Activated T-cell treated with anti-CD3 and anti-CD28 coated beads for 4 hours (primary cell): ENCODE measurements at places on chromosomes 7 and 10.
A peak's percentile ranks its signal among the peaks of the same experiment; 100 is the strongest.

GRCh38 chr7:116161728-116162127 lies 48.6 kb upstream of the TES start:
- no peak for DNase-seq

GRCh38 chr10:128855618-128856428 lies 611.2 kb upstream of the MGMT start:
- DNase-seq: no peak

DNA sequence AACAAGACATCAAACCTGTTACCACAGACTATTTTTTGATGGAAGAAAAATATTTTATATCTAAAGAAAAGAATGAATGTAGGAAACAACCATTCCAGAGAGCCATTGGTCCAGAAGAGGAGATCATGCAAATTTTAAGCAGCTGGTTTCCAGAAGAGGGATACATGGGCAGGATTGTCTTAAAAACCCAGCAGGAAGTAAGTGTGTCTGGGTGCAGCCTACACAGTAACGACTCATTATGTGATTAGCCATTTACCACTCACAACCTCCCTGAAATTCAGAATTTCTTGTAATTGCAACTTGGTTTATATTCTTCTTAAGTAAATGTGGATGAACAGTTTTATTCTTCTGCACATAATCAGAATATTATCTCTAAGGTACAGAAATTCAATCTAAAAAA lies 46.2 kb downstream of the NOC3L start:
- no peak for DNase-seq

GRCh38 chr10:90777621-90778020 lies 80.2 kb downstream of the HTR7 start:
- DNase-seq: no peak

DNA sequence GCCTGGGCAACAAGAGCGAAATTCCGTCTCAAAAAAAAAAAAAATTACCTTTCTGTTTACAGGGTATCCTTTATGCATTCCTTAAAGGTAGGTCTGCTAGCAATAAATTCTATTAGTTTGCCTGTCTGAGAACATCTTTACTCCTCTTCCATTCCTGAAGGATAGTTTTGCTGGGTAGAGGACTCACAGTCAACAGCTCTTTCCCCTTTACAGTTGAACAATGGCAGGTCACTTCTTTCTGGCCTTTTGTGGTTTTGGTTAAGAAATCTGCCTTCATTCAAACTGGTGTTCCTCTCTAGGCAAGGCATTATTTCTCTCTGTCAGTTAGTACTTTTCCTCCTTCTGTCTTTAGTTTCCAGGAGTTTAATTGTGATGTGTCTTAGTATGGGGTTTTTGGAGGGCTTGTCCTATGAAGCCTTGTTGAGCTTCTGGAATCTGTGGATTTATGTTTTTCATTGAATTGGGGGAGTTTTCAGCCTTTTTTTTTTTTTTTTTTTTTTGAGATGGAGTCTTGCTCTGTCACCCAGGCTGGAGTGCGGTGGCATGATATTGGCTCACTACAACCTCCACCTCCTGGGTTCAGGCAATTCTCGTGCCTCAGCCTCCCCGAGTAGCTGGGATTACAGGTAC lies 4.8 kb upstream of the DNAAF5 start:
- DNase-seq: no peak

DNA sequence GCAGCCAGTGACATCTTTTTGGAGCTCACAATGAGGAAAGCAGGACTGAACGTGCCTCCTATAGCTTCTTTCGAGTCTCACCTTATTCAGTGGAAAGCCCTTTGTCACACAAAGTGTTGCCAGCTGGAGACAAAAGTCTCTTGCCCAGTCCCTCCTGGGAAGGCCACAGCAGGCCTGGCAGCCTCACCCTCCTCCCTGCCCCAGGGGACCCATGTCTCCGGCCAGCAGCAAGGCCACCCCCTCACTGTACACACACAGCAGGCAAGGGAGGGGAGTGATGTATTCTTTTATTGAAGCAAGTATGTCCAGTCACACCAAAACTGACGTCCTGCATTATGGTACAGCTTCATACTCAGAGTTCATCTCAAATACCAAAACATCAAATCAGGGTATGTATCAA lies 56.0 kb downstream of the CSGALNACT2 start:
- DNase-seq: no peak

- no peak for DNase-seq
Measured at GRCh38 chr10:124906551-124907001, 35.3 kb upstream of the ZRANB1 start.

DNA sequence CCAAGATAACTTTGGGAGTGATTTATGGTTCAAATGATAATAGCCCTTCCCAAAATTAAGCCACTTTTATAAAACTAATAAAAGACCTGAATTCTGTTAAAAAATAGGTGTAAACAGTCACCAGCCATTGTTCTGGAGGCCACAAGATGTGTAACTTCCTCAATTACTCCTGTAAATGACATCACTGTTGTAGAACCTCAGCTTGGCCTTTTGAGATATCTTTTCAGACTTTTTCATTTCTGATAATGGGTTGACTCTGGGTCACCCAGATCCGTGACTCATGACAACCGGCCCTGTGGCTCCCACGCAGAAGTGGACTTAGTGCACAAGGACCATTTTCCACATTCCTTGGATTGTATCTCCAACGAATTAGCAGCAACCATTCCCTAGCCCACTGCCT lies 106.6 kb downstream of the DKK1 start:
- DNase-seq: no peak

DNA sequence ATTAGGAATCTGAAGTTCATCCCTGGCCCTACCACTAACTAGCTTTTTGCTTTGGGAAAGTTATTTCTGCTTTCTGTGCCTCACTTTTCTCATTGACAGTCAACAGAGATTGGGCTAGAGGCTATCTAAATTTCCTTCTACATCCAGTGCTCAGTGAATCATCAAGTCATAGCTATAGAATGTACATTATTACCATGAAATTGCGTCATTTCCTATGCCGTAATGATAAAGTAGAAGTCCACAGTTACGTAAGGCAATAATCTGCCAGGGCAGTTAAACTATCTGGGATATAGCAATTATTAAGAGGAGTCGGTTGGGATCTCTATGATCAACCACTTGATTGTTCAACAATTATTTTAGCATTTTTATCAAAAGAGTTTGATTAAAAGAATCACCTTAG lies 64.4 kb downstream of the ITGB8 start:
- DNase-seq: no peak

DNA sequence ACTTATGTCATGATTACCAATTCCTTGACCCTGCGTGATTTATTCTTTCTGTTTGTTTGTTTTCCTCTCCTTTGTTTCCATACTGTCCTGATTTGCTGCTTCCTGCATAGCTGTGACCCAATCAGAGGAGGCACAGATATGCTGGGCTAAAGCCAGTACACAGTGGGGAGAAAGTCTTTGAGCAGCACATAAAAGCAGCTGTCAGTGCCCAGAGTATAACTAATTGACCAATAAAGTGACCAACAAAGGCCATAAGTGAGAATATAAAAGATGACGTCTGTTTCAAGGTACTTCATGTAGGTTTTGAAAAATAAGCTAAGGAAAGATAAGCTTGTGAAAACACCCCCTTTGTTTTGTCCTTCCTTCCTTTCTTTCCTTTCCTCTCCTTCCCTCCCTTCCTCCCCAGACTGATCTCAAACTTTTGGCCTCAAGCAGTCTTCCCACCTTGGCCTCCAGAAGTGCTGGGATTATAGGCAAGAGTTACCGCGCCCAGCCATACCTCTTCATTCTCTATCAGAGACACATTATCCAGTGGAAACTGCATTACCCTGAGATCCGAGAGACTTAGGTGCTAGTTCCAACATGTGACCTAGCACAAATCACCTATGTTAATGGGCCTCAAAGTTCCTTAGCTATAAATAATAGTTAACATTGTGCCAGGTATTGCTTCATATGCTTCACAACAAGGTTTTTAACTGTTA lies 17.0 kb downstream of the BCAP29 start:
- DNase-seq: no peak

DNA sequence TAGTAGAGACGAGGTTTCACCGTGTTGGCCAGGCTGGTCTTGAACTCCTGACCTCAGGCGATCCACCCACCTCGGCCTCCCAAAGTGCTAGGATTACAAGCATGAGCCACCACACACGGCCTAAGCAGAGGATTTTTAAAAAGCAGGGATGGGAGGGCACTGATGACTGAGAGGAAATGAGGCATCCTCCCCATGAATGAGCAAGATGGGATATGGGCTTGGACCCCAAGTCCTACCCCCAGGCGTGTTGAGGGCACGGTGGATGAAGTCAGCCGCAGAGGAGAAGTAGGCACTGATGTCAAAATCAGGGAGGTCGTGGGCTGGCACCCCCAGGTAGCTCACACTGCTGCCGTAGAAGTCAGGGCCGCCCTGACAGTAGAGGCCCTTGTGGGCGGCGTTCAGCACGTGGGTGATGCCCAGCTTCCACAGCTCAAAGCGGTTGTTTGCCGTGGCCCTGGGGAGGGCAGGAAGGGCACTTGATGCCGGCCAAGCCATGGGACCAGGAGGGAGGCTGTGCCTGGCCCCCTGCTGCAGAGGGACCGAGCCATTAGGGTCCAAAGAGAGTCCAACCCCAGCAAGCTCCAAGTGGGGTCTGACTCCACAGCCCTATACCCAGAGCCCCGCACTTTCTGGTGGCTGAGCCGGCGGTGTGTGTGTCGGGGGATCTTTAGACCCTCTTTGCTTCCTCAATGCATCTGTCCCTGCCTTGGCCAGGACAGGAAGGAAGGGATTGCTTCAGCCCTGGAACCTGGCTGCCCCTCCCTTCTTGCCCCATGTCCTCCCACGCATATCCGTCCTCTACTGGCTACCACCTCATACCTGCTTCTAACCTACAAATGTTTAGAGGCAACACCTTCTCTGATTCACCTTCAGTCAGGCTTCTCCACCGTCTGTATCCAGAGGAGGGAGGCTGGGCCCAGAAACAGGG lies 3.4 kb upstream of the SAMD8 start:
- no peak for DNase-seq

- DNase-seq: no peak
Measured at GRCh38 chr10:13441476-13441875, 87.3 kb downstream of the BEND7 start.

GRCh38 chr7:51261950-51262795 lies 54.4 kb downstream of the COBL start:
- DNase-seq: no peak

DNA sequence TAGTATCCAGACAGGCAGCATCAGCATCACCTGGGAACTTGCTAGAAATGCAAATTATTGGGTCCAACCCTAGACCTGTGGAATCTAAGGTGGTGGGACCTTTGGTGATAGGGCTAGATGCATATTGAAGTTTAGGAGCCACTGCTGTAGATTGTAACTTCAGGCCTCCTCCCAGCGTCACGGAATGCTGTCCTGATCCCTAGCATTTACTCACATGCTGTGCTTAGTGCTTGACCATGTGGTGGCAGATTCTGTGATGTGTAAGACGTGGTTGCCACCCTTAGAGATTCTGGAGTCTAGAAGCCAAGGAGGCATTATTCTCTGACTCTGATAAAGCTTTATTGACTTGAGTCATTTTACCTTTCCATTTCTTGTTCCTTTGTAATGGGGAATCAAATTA lies 13.5 kb downstream of the AHR start:
- DNase-seq: no peak

- DNase-seq: peak; percentile 48
Measured at GRCh38 chr7:151244196-151244840, 4.2 kb downstream of the SMARCD3 start.

- DNase-seq: no peak
Measured at GRCh38 chr10:18918532-18918931, 130.1 kb upstream of the MALRD1 start.

GRCh38 chr7:94104301-94104700 lies 100.1 kb upstream of the BET1 start:
- DNase-seq: no peak

- DNase-seq: no peak
Measured at GRCh38 chr7:103867874-103868273, 121.6 kb downstream of the RELN start.

- DNase-seq: no peak
Measured at GRCh38 chr7:158373476-158374133, 214.0 kb downstream of the PTPRN2 start.

DNA sequence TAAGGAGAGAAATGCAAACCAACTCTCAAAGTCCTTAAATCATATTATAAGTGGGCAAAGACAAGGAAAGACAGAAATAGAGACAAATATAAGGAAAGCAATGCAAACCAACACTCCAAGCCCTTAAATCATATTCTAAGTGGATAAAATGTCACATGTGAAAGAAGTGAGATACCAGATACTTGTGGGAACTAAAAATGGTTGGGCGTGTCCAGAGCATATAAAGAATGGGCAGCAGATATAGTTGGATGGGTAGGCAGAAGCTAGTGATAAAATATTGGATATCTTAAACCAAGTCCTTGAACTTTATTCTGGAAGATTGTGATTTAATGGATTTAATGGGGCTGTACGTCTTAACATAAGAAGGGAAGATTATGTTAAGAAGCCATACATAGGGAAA lies 1065.2 kb upstream of the C7orf33 start:
- no peak for DNase-seq

- DNase-seq: no peak
Measured at GRCh38 chr10:3827768-3828403, 42.9 kb upstream of the KLF6 start.

- DNase-seq: no peak
Measured at GRCh38 chr10:59073456-59074053, 102.9 kb upstream of the PHYHIPL start.

DNA sequence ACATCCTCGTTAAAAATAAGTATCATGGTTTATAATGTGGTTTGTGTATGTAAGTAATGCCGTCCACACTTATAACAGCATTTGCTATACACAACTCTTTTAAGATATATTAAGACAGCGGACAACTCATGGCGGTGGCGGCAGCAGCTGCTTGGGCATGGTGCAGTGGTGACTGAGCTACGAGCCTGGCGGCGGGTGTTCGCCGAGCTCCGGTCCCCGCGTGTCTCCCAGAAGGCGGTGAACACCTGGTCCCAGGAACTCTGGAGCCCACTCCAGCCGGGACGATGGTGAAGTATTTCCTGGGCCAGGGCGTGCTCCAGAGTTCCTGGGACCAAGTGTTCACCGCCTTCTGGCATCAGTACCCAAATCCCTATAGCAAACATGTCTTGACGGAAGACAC lies 38.8 kb downstream of the JMJD1C start:
- no peak for DNase-seq

DNA sequence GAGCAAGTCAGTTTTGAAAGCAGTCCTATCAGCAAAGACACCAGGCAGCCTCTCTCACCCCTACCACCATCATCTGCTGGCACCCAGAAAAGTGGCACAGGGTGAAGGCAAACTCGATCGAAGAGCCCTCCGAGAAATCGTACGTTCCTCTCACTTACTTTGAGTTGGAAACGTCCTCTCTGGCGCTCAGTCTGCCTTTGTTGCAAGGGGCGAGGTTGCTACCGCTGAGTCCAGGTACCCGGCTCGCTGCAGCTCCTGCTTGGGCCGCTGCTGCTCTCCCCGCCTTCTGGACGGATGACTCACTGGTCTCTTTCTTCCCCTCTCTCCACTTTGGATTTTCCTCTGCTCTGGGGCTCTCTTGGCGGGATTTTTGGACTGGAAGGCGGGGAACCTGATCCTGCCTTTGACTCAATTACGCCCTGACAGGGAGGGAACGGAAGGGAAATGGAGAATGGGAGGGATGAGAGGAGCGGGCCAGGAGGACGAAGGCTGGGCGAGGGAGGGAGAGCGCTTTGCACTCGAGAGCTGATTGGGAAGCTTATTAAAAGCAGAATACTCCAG lies at the start of gene PTN:
Gene PTN, minus strand, starts transcription at position 453 of the 561 bp plus-strand sequence. CDS start 88,760 bp downstream, outside the sequence.
- no peak for DNase-seq

GRCh38 chr10:13121500-13121854 lies 21.5 kb downstream of the OPTN start:
- DNase-seq: no peak
